ENCODE measurements at places on chromosomes 11 and 22.

GRCh38 chr11:29448246-29448877 lies 568.5 kb downstream of the KCNA4 start:
- DNase-seq: peak; percentile 4

DNA sequence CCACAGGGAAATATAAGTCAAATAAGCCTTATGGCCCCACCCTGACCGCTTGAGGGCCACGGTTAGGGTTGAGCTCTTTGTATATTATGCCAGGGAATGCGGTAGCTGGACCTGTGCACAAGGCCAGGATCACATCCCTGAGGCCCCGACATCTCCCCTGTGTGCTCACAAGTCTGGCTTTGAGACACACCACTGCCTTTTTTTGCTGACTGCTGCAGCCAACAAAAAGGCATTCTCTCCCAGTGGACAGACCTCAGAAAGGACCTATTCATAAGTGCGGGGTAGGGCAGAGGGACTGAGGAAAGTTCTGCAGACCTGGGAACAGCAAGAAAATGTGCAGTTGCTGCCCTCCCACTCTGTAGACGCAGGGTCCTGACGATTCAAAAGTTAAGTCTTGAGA lies 3.4 kb upstream of the SIDT2 start:
- no peak for DNase-seq

- DNase-seq: no peak
Observed at GRCh38 chr11:93984196-93984567, 37.0 kb upstream of the HEPHL1 start.

DNA sequence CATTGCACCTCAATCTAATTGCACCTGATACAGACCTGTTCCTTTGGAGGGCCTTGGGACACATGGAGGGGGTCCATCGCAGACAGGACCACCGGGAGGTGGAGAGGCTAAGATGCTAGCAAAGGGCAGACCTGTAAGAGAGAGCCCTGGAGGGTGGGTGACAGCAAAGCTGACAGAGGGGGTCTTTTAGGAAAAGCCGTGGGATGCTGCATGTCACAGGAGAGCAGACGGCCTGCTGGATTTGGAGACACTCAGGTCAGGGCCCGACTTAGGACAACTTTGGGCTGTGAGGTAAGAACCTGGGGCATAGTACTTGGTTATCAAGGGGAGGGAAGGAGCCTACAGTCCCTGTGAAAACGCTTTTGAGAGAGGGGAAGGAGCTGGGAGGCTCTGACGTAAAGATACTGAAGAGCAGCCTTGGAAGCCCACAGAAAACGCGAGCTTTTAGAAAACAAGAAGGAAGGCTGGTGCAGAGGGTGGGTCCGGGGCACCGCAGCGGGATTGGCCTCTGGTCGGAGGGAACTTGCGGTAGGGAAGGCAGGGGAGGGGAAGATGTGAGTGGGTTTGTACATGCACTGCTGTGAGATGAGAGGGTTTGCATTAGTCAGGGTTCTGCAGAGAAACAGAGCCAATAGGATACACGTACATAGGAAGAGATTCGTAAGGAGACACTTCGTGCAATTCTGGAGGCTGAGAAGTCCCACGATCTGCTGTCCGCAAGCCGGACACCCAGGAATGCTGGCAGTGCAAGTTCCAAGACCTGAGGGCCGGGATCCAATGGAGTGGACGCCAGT lies 868.5 kb downstream of the TBC1D22A start:
- no peak for DNase-seq

GRCh38 chr11:123235117-123235655 lies 40.1 kb upstream of the CLMP start:
- peak; percentile 36 for DNase-seq

- DNase-seq: no peak
Observed at GRCh38 chr11:113281052-113281725, 33.2 kb upstream of the TTC12 start.

GRCh38 chr11:109851780-109852390 lies 241.3 kb upstream of the ZC3H12C start:
- DNase-seq: no peak

- no peak for DNase-seq
Observed at GRCh38 chr11:121586750-121587149, 134.0 kb upstream of the SORL1-AS1 start.

DNA sequence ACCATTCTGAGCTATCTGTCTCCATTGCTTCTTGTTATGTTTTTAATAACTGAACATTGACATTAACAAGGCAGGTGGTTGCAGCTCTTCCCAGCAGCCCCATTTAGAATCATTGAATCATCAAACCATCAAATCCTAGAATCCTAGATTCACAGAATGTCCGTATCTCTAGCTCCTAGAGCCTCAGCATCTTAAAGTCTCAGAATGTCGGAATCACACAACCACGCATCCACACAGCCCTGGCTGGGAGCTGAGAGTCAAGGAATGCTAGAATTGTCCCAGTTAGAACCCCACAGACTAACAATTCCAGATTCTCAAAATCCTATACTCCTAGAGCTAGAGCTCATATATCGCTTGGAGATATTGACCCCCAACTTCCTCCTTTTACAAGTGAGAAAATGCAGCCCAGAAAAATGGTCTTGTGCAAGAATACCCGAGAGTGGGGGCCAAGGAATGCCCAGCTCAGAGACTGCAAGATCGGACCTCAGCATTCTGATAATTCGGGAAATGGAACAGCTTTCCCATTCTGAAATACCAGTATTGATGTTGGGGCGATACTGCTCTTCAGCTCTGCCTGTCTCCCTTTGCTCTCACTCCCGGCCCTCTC lies 38.8 kb downstream of the PDE2A start:
- no peak for DNase-seq

GRCh38 chr11:116927163-116927974 lies 89.9 kb upstream of the APOA1 start:
- no peak for DNase-seq

GRCh38 chr22:44846726-44847275 lies 94.4 kb downstream of the ARHGAP8 start:
- no peak for DNase-seq

- no peak for DNase-seq
Observed at GRCh38 chr11:124219126-124219525, 21.8 kb upstream of the OR8G1 start.

DNA sequence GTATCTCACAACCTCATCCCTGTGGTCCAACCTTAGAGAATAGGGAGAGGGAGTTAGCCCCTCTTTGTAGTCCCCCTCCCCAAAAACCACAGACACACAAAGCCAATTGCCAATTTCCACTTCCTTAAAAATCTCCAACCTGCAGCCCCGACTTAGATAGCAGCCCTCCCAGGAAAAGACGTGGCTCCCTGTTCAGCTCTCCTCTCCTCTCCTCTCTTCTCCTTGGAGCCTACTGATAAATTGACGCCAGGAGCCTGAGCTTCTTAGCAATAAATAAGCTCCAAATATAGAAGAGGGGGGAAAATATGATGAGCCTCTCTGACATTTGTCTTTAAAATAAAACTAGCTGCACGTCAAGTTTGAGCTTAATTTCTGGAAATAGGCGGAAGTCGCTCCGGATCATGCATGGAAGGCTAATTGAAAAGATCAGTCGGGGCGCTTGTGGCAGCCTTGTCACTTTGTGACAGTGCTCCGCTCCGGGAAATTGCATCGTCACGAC lies 7.3 kb downstream of the PAX6 start:
- DNase-seq: no peak

GRCh38 chr11:126212089-126212660 lies 593 bp downstream of the FAM118B start:
- DNase-seq: peak; percentile 15

DNA sequence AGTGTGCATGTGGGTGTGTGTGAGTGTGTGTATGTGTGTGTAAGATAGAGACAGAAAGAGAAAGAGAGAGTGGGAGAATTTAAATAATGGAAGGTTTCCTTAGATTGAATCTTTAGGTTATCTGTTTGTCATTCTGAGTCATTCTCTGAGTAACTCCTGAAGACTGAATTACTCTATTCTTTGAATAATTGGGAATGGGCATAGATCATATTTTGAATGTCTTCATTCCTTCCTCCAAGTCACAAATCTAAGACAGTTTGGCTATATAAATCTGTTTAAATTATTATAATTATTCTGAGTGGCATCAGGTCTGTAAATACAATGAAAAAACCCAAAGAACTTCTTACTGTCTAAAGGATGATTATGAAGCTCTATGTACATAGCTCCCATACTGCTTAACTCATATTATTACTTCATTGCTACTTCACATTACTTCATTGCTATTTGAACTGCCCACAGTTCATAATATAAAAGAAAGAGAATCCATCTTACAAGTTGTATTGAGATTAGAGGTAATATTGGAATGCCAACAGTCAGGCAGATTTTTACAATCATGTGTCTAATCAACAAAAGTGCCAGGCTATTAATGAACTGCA lies 346.6 kb upstream of the CCDC179 start:
- DNase-seq: peak; percentile 49

GRCh38 chr11:87295237-87295636 lies 257.5 kb downstream of the TMEM135 start:
- no peak for DNase-seq

DNA sequence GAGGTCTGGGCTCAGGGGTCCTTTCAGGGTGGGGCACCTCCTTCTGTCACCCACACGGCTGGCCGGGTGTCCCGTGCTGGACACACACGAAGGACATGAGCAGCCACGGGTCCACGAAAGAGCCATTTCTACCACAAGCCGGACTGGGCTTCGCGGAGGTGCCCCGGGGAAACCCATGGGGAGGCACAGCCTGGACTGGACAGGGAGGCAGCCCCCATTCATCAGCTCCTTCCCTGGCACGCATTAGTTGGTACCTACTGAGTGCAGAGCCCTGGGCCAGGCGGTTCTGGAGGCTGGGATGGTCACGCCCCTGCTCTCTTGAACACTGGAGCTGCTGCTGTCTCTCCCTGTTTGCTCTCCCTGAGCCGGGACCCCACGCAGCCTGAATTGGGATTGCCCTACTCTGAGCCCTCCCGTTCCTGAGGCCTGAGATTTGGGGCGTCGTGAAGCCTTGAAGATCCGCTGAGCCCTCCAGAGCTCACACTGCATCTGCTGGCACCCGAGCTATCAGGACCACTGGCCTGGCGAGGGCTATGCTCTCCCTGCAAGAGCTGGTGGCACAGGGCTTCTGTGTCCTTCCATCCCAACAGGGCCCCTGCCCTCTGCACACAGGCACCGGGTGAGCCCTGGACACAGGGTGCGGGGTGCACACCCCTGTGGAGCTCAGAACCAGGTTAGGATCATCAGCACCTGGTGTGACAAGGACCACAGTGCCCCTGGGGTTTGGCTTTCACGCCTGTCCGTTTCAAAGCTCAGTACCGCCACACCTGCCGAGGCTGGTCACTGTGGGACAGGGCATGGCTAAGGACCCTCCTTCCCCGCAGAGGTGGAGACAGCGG lies 84.6 kb downstream of the MYEOV start:
- no peak for DNase-seq

GRCh38 chr11:36347384-36347906 lies 51.4 kb downstream of the PRR5L start:
- DNase-seq: no peak

GRCh38 chr11:68040957-68041591 lies 2.2 kb downstream of the TCIRG1 start:
- no peak for DNase-seq

GRCh38 chr11:95650276-95650675 lies 139.3 kb downstream of the FAM76B start:
- no peak for DNase-seq

DNA sequence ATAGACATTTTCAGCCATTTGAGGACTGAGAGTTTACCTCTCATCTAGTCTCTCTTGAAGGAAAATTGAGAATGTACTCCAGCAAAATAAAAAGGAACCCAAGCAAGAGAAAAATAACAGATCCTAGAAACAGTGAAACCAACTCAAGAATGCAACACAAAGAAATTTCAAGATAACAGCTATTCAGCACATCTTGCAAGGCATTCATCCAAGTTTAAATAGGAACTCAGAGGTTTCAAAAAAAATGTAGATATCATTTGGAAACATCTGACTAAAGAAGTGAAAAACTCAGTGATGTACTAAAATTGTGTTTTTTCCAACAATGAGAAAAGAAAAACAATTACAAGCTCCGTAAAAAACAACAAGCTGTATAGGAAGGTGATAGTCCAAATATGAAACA lies 76.4 kb downstream of the TMEM135 start:
- DNase-seq: no peak

GRCh38 chr22:32652645-32653270 lies 148.7 kb upstream of the TIMP3 start:
- DNase-seq: no peak

GRCh38 chr22:46969491-46969890 lies 207.0 kb downstream of the TBC1D22A start:
- no peak for DNase-seq

DNA sequence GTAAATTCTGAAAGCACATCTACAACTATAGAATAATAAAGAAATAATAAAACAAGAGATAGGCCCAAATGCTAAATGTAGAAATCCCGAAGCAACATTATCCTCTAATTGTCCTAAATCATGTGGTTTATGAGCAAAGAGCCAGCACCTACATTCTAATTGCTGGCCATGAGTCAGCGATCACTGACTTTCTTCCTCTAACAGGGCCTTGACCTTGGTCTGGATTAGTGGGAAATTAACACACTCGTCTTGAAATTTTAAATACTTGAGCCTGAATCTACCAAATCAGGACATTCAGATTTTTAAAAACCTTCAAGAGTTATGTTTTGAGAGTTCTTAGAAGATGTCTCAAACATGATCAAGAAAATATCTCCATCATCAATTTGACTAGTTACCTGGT lies 727.6 kb downstream of the METTL15 start:
- peak; percentile 81 for DNase-seq

- no peak for DNase-seq
Observed at GRCh38 chr22:20244691-20245576, 23.2 kb downstream of the RTN4R start.

GRCh38 chr11:11841116-11841722 lies 553 bp upstream of the USP47 start:
- peak; percentile 45 for DNase-seq

DNA sequence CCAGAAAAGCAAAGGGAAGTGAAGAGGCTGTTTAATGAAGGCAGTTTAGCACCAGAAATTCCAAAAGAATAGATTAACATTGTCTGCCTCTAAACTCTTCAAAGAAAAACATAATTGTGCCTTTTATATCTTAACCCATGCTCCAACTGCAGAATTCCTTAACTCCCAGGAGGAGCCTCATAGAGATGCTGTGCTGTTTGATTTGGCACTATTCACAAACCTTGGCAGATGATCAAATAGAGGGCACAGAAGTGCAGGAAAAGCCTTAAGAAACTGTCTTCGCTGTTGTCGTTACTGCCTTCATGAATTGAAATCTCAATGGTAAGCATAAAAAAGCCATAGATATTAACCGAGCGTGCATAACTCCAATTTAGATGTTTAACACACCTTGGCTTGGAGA lies 124.1 kb upstream of the MPPED2 start:
- no peak for DNase-seq

- DNase-seq: no peak
Observed at GRCh38 chr11:62707277-62707861, at the start of the genes BSCL2 and GNG3. Gene BSCL2, minus strand, starts transcription at chr11:62707424. Its CDS starts 229 bp downstream, at chr11:62707195. Gene GNG3, plus strand, starts transcription at chr11:62707676. Its CDS starts 620 bp downstream, at chr11:62708296.

- peak; percentile 61 for DNase-seq
Observed at GRCh38 chr22:34808618-34809017, 257.3 kb upstream of the ISX start.
